ENCODE measurements at places on chromosomes 16 and 17.
A peak's percentile ranks its signal among the peaks of the same experiment; 100 is the strongest.

DNA sequence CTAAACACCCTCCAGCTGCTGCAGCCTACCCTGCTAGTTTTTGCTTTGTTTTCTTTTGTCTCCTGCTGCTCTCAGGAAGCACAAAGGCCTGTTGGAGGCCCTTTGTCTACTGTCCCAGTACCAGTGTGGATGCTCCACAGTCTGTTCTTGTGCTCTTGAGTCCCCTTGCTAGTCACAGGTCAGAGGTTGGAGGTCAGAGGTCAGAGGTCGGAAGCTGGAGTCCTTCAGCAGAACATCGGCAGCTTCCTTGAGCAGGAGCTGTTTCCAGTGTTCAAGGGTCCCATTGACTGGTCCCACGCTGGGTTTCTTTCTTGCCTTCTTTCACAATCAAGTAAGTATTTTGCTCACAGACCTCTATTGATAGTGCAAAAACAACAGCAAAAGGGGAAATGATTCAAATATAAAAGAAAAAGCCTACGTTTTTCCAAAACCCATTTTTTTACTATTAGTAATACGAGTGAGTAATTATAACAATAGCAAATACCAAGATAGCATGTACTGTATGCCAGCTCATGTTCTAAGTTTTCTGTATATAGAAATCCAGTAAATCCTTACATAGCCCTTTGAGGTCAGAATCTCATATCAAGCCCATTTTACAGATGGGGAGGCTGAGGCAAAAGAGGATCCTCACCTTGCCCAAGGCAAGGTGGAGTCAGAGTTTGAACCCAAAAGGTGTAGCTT, 10.9 kb upstream of the IL34 start:
- no peak for DNase-seq

DNA sequence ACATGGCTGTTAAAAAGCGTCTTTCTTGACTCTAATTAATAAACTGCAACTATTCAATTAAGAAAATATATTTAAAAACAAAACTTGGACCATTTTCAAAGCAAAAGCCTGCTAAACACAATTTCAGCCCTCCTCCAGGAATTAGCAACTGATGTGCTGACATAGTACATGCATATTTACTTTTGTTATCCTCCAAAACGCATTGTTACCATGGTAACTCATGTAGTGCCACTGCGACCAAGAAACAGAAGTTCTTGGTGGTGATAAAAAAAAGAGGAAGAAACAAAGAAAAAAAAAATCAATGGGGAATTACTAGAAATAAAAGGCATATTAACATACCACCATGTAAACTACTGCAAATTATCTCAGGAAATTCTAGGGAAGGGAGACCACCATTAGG, 793.4 kb upstream of the CDH8 start:
- DNase-seq: no peak

GRCh38 chr17:53696286-53696685, 126.4 kb upstream of the KIF2B start:
- DNase-seq: no peak

- DNase-seq: peak; percentile 83
Measured at GRCh38 chr16:19717741-19718623, at the start of the genes IQCK and KNOP1. Gene IQCK, plus strand, starts transcription at chr16:19718271. Its CDS starts 36 bp downstream, at chr16:19718307. Gene KNOP1, minus strand, starts transcription at chr16:19718227. Its CDS starts 3,192 bp downstream, at chr16:19715035.

DNA sequence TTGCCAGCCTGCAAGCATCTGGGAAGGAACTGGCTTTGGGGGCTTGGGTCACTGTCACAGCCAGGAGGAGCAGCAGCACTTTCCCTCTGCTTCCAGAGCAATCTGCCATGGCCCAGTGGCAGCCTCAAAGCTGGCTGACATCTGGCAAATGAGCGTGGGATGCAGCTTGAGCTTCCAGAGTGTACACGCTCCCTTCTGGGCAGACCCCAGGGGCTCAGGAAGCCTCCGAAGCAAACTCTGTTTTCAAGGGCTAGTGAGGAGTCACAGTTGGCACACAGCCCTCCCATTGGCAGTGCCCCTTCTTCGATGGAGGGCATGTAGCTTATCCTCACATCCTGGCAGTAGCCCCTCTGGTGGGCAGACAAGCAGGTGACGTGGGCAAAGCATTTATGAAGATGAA, 249.6 kb downstream of the ENGASE start:
- no peak for DNase-seq

- peak; percentile 47 for DNase-seq
Measured at GRCh38 chr17:1460233-1460632, 4.2 kb upstream of the CRK start.

- no peak for DNase-seq
Measured at GRCh38 chr16:67766291-67766690, 40.1 kb downstream of the RANBP10 start.

DNA sequence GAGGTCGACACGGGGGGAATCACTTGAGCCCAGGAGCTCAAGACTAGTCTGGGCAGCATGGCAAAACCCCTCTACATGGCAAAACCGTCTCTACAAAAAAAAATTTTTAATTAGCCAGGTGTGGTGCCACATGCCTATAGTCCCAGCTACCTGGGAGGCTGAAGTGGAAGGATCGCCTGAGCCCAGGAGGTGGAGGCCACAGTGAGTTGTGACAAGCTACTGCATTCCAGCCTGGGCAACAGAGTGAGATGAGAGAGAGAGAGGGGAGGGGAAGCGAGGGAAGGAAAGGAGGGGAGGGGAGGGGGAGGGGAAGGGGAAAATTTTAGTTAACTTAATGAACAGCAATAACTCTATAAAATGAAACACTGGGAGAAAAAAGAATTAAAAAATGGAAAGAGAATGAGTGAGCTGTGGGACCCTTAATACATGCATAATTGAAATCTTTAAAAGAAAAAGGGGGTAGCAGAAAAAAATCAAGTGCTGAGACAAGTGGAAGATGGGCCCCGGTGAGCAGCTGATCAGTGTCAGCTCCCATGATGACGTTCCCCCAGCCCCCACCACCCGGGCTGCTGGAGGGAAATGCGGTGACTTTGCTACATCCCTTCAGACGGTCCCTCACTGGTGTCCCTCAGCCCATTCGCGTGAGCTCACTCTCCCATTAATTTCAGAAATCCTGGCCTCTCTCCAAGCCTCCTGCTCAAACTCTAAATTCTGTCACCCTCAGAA, 2.7 kb downstream of the ASGR2 start:
- no peak for DNase-seq

- no peak for DNase-seq
Measured at GRCh38 chr16:22926105-22926751, 112.3 kb downstream of the HS3ST2 start.

GRCh38 chr17:68646626-68647526, 45.7 kb upstream of the FAM20A start:
- no peak for DNase-seq

GRCh38 chr16:79673635-79674034, 73.1 kb upstream of the MAF start:
- DNase-seq: no peak

Measured in H4 (cell line).